ENCODE measurements at places on chromosomes 1 and 21.

- DNase-seq: no peak
Measured at GRCh38 chr21:39641827-39642450, 29.2 kb downstream of the B3GALT5 start.

DNA sequence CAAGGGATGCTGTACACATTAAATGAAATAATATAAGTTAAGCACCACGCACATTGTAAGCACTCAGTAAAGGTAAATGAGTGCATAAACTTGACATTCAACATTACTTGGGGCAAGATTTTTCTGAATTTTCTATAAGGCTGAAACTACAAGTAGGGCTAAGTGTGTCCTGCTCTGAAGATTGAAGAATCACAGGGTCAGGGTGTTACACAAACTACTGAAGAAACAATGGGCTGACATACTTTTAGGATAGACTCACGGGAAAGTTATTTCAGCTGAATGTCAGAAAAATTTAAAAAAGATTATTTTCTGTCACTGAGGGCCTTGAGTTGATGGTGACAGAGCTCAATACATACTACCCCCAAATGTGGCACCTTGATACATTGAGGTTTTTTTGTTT, 644.2 kb upstream of the PLXNA2 start:
- no peak for DNase-seq

DNA sequence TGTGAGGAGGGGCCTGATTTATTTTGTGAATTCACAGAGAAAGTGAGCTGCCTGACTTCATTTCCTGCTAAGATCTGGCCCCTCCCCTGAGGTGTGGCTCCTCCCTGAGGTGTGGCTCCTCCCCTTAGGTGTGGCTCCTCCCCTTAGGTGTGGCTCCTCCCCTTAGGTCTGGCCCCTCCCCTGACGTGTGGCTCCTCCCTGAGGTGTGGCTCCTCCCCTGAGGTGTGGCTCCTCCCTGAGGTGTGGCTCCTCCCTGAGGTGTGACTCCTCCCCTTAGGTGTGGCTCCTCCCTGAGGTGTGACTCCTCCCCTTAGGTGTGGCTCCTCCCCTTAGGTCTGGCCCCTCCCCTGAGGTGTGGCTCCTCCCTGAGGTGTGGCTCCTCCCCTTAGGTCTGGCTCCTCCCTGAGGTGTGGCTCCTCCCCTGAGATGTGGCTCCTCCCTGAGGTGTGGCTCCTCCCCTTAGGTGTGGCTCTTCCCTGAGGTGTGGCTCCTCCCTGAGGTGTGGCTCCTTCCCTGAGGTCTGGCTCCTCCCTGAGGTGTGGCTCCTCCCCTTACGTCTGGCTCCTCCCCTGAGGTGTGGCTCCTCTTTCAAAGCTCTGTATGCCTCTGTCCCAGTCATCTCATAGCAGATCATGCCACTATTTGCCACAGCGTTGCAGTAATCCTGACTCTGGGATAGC, 26.9 kb upstream of the LRRC3 start:
- peak; percentile 47 for DNase-seq

DNA sequence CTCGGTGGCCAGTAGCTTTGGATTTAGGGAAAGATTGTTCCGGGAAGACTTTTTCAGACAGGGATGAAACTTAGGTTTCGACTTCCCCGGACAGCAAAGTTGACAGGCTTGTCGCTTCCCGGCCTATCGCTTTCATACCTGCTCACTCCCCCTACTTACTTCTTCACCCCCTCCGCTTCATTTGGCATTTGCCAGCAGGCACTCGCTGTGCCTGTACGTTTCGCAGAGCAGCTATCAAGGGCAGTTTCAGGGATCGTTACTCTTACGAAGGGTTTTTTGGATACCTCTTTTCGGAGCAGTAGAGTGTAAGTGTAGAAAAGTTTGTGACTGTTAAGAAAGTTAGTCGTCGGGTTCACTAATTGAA, 393 bp downstream of the BLZF1 start:
- peak; percentile 31 for DNase-seq

- DNase-seq: no peak
Measured at GRCh38 chr1:91799159-91799558, 86.8 kb downstream of the TGFBR3 start.

DNA sequence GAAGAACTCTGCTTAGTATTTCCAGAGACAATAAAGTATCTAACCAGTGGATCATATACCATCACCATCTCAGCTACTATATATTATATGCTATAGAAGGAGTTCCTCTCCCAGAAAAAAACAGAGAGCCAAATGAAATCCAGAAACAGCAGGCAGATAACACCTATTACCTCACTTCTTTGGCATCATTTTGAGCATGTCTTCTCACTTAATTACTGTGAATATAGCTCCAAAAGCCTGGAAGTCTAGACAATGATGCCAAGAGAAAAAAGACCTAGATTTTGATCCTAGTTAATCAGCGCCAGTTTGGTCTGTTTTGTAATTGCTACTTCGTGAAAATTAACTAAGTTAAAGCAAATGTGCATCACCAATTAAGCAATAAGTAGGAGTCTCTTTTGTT, 131.3 kb downstream of the EIF4G3 start:
- DNase-seq: no peak

DNA sequence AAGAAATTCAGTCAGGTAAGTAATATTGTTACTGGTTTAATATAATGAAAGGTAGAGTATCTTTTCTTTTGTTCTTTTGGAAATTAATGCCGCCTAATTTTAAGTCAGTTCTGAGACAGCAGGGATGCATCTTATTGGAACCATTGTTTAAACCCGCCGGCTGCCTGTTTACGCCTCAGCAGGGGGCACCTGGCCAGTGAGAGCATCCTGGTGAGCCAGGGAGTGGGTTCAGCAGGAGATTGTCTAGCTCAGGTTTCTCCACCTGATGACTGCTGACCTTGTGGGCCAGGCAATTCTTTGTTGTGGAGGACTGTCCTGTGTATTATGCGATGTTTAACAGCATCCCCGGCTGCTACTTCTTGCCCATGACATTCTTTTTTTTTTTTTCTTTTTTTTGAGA, 30.2 kb downstream of the CHAF1B start:
- no peak for DNase-seq

DNA sequence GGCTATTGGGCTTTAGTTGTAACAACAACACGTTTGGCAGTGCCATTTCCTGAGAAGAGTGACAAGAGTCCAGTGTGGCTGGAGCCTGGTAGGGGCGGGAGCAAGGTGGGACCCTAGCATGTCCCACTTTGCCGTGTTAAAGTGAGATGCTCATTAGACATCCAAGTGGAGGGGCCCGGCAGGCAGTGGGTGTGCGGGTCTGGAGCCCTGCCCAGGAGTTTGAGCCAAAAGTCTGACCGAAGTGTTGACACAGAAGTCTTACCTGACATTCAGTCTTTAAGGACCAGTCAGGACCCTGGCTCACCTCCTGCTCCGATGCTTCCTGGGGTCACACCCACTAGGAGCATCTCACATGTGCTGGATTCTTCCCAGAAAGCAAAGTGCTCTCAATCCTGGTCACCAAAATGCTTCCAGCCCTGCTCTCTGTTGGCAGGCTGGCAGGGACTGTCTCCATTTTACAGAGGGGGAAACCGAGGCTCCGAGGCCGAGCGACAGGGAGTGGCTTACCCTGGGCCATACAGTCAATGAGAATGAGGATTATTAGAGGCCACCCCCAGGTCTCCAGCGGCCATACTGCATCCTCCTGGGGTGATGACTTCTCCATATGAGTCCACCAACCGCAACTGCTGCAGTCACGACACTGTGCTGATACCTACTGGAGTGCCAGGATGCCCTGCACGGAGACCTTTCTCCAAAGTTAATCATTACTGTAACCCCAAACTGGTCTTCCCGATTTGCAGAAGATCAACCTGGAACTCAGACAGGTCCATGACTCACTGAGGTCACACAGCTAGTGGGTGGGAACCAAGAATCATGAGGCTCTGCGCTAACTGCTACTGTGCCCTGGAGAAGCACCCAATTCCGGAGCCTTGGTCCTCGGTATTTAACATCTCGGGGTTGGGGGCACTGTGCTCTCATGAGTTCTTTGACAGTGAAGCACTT, 112.7 kb downstream of the PRDM2 start:
- DNase-seq: no peak

DNA sequence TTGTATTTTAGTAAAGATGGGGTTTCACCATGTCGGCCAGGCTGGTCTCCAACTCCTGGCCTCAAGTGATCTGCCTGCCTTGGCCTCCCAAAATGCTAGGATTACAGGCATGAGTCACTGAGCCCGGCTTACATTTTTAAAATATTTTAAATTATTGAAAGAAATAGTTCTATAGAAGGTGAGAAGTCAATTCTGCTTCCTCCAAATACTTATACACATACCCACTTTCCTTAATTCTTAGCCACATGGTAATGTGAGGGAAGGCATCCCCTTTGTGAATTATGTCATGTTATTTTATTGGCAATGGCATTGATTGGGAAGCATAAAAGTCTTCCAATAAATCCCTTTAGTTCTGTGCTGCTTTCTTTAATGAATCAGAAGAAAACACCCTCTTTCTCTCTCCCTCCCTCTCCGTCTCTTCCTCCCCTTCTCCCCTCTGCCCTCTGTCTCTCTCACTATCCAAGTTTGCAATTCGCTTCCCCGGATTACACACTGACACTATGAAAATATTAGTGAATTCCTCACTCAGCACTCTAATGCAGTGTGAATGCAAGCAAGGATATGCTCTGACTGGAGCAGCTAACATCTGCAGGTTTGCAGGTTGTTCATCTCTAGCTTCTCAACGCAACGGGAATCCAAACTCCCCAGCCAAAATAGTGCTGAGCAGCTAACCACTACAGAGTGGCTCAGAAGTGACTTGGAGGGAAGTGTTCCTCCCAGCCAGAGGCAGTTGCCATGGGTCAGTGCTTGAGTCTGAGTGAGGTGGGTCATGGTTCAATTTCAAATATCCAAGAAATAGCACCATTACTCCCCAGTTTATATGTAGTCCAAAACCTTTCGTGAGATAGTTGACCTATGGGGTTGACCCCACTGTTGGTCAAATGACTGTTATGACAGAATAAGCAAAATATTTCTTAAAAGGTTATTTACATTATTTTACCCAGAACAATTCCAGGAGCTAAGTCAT, 77.8 kb upstream of the CD55 start:
- DNase-seq: no peak

DNA sequence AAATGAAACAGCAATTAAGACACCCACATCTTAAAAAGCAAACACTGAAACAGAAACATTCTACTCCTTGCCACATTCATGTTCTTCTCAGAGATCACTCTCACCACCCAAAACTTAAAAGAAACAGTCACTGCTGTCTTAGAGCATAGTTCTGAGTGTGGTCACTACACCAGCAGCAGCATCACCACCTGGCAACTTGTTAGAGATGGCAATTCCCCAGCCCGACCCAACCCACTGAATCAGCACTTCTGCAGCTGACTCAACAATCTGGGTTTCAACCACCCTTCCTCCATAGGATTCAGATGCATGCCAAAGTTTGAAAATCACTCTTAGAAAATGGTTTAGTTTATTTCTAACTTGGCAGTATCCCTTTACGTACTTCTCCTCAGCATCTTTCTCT, 126.1 kb downstream of the CDC42BPA start:
- DNase-seq: peak; percentile 61

DNA sequence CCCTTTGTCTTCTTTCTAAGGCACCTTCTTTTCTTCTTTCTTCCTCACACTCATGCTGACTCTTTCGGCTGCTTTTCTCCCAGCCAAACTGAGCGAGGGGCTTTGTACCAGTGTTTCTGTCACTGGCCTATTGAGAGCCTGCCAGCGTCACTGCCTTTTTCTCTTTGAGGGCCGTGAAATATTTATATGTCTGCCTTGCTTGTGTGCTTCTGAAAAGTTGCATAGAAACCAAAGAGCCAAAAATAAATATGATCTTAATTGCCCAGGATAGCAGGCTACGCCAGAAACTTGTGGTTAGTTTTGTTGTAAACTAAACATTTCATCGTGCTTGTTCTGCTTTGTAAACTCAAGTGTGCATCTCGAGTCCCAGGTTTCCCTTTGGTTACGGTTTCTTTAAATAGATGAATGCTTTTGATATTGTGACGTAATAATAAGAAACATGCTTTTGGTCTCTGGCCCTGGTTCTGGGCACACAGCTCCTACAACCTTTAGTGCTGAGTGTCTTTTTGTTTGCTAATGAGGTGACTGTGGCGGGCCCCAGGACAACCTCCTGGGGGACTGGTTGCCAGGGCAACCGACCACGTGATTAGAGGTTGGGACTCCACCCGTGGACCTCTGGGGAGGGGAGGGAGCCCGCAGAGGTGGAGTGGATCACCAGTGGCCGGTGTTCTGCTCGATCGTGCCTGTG, 10.8 kb downstream of the SLC37A1 start:
- DNase-seq: no peak

DNA sequence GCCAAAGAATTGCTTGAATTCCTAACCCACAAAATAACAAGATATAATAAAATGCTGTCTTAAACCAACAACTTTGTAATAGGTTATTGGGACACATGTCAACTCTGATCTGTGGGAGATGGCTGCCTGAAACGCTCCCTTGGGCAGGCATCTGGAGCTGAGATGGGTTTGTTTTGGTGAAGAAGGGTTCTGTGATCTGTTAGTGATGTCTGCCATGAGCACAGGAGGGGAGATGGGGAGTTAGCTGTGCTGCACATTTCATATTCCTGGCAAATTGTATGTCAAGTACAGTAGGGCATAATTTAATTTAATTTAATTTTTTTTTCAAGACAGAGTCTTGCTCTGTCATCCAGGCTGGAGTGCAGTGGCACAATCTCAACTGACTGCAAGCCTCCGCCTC, 34.2 kb upstream of the IFNLR1 start:
- no peak for DNase-seq

DNA sequence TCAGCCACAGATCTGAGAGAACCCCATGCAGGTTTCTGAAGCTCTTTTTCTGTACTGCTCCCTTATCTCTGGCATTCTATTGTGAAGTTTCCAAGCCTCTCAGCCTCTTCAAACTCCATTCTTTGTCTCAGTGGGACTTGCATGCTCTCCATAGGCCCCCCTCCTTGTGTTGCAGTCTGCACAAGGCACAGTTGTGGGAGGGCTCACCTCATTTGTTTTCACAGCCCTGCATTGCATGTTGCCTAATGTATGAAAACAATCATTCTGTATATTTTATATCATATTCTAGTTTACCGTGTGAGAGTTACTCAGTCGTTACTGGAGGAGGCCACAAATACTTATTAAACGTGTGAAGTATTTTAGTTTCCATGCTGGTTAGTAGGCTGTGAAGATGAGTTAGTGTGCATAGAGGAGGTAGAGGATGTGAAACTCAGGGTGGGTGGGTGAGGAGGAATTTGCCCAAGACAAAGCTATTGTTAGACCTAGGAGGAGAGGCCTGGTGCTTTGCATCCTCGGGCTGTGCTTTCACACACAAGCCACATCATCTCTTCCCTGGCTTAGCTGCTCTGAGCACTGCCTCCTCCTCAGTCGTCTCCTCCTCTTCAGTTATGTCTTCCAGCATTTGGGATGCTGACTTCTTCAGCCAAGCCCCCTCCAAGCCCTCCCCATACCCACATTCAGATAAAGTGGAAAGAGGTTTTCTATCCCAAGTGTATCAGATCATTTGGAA, 7.8 kb upstream of the CHI3L2 start:
- DNase-seq: peak; percentile 81

- no peak for DNase-seq
Measured at GRCh38 chr1:101918277-101918676, 78.4 kb downstream of the OLFM3 start.

- no peak for DNase-seq
Measured at GRCh38 chr1:221442056-221442455, 299.8 kb downstream of the DUSP10 start.

Data from activated CD4-positive, alpha-beta T cell treated with anti-CD3 and anti-CD28 coated beads, Interleukin-10, Interleukin-2, amounts not matched to agents 100 ng/mL and 50 ng/mL, durations not matched to agents 16 hours and 8 hours (primary cell).